ENCODE measurements at places on chromosomes 2 and 18.
A peak's percentile ranks its signal among the peaks of the same experiment; 100 is the strongest.

- peak; percentile 87 for DNase-seq
These were observed 52.5 kb downstream of the SETBP1 start for GRCh38 chr18:44733069-44733753.

- no peak for DNase-seq
These were observed 136.1 kb downstream of the ST6GAL2 start for GRCh38 chr2:106749823-106750222.

DNA sequence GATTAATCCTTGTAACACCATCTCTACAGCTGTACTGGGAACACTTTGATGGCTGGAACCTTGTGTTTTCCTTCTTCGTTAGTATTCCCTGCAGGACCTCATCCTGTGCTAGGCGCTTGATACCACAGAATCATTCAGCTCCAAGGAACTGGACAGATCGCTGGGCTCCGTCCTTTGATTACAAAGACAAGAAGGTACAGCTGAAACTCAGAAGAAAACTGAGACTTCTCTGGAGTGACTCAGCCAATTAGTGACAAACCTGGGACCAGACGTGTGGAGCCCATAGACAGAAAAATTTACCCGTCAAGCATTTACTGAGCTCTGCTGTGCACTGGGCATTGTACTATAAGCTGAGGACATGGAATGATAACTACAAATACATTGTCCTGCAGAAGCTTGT is 67.3 kb downstream of the NCKAP5 start:
- DNase-seq, result no peak

DNA sequence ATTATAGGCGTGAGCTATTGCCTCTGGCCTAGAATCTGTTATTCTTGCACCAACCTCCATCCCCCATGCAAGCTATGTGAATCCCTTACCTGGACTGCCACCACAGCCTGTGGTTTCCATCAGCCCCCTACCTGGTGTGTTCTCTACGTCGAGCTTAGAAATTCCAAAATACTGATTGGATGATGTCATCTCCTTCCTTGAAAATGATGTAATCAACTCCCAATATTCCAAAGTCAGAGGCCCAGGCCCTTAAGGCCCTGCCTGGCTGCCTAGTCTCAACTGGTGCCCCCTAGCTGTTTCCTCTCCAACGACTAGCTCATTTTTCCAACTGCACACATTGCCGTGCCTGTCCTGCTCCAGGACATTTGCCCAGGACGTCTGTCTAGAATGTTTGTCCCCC is 41.3 kb upstream of the GBX2 start:
- peak; percentile 10 for DNase-seq

- DNase-seq, result no peak
These were observed 41.1 kb downstream of the UPP2 start for GRCh38 chr2:158142568-158143332.

DNA sequence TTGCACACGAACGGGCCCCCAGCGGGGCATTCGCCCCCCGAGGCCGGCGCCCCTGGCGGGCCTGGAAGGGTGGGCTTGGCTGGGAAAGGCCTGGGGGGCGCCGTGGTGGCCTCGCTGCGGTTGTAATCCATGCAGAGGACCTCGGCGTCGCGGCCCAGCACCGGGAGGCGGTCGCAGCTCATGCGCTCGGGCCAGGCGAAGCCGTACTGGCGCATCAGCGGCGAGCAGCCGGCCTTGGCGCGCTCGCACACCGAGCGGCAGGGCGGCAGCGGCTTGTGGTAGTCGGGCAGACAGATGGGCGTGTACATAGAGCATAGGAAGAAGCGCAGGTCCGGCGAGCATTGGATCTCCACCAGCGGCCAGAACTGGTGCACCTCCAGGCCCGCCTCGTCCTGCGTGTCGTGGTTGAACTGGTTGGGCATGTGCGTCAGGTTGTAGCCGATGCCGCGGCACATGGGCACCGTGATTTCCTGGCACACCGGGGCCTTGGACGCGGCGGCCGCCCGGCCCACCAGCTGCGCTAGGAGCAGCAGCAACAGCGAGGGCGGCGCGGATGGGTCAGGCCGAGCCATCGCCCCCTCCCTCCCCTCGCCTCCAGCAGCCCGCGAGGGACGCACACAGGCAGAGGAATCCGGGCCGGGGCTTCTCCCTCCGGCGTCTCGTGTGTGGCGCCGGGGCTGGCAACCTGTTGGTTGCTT is 1.4 kb downstream of the FZD5 start:
- peak; percentile 64 for DNase-seq

DNA sequence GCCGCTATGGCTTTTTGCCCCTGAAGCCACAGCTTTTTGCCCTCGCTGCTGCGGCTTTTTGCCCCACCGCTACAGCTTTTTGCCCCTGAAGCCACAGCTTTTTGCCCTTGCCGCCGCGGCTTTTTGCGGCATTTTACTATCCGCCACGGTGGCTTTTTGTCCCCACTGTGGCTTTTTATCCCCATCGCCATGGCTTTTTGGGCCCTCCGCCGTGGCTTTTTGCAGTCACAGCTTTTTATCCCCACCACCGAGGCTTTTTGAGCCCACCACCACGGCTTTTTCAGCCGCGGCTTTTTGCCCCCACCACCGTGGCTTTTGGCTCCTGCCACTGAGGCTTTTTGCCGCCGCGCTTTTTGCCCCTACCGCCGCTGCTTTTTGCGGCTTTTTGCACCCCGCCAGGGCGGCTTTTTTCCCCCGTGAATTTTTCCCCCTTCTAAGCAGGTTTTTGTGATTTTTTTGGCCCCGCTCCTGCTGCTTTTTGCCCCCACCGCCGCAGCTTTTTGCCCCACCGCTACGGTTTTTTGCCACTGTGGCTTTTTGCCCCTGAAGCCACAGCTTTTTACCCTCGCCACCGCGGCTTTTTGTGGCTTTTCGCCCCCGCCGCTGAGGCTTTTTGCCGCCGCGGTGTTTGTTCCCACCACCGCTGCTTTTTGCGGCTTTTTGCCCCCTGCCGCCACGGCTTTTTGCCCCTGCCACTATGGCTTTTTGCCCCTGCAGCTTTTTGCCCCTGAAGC is 2797.2 kb upstream of the TEKT4 start:
- DNase-seq, result no peak

DNA sequence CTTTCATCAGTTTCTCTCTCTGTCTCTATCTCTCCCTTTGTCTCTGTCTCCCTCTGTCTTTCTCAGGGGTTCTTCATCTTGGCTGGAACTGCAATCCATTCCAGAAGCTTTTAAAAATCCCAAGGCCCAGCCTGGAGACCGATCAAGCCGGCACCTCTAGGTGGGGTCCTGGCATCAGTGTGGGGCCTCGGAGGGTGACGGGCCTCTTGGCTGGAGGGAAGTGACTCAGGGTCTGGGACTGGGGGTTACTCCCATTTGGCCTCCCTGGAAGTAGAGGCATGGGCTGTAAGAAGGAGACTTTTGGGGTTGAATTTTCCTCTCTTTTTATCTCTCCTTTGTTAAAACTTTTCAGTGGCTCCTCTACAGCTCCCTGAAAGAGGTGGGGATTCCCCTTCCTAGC is 52.8 kb upstream of the OTOF start:
- DNase-seq, result peak; percentile 62

- no peak for DNase-seq
These were observed 6.4 kb upstream of the TNS1 start for GRCh38 chr2:218009231-218009630.

GRCh38 chr2:37781028-37781427 is 109.6 kb upstream of the CDC42EP3 start:
- DNase-seq, result peak; percentile 95

DNA sequence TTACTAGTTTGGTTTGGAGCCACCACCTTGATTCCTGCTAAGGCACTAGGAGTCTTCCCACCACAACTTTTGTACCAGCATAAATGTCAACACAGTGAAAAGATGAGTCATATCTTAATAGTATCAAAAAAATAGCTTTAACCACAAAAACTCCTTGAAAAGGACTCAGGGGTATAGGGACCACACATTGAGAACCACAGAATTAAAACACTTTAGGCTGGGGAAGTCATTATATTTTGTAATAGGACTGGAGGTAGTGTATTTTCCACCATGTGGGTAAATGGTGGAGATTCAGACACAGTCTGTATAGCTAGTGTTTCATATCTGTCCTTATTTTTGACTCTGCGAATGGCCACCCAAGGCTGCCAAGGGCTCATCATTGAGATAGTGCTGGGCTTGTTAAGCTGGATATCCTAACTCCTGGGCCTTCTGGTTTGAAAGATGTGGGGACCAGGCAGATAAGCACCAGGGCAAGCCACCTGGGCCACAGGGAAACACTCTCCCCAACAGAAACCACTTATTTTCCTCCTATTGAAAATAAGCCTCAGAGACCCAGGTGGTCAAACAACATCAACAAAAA is 19.1 kb upstream of the FHL2 start:
- DNase-seq, result peak; percentile 61

- DNase-seq, result peak; percentile 21
These were observed 214.8 kb downstream of the SP3 start for GRCh38 chr2:173750353-173750801.

DNA sequence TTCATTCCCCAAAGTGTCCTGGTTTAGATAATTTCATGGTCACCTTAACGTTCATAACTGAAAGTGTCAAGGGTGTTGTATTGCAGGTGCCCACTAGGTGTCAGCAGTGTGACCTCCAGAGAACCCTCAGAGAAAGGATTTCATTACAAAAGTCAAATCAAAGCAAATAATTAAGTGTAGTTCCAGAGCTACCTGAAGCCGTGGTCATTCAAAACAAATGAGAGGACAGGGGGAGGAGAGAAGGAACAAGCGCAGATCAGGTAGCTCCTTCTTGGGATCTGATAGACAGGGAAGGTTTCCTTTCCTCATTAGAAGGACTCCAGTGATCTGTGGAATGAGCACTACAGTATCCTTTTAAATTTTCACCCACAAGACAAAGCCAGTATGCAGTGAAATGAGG is at the start of gene SLC9A4:
Gene SLC9A4 (plus strand): TSS at position 207 of the 400 bp plus-strand sequence. CDS start 534 bp downstream, outside the sequence.
- peak; percentile 59 for DNase-seq

GRCh38 chr2:168180914-168181313 is 66.5 kb downstream of the STK39 start:
- DNase-seq, result no peak

DNA sequence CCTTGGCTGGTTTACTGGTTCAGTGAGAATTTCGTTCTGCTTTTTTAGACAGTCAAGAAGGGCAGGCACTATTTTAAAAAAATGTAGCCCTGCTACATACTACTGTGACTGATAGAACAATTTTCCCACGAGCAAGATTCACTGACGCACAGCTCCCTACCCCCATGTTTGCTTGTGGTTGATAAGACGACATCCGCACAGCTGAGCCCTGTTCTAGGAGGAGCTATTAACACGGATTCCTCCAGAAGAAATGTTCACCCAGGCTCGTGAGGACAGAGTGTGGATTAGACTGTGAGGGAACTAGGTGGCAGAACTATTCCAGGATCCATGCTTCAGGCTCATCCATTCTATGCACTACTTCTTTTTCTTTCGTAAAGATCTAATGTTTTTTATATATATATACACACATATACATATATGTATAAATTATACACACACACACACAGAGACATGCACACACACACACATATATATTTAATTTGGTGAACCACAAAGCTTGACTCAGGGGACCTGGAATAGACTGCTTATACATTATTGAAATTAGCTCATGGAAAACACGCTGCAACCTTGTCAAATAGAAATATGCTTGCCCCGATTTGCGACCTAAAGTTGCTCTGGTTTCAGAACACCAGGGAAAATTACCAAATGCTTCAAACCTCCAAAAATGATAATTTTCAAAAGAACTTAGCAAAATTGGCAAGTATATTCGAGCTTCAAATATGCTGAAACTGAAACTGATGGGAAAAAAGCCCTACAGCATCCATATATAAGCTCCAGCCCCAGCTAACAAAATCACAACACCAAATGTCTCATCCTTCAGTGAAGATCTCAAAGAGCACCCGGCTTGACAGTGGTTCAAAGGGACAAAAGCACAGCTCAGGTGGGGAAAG is 370.4 kb downstream of the SOCS6 start:
- DNase-seq, result no peak

- DNase-seq, result peak; percentile 96
These were observed 70.0 kb downstream of the NAB1 start for GRCh38 chr2:190718652-190719526.

DNA sequence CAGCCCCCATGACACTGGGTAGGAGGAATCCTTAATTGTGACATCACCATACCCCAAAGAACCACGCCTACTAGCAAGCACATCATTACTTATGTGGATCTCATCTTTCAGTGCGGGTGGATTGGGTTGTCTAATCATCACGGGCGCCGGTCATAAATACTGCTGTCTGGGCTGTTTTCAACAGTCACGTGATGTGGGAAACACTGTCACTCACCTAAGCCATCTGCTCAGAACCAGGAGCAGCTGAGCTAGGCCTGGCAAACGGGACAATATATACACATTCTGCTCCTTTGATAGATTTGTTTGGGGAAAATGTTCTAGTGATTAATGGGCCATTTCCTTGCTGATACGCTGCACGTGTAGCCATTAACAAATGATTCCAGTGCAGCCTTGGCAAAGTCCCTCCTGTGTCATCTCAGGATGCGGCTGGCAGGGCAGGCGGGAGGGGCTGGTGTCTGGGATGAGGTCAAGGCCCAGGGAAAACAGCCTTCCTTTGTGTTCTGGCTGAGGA is 145.9 kb upstream of the COPS8 start:
- DNase-seq, result no peak

- no peak for DNase-seq
These were observed 110.0 kb downstream of the HDAC4 start for GRCh38 chr2:239290618-239291474.

- DNase-seq, result peak; percentile 10
These were observed 315.5 kb downstream of the RPRM start for GRCh38 chr2:153163055-153163454.

- DNase-seq, result no peak
These were observed 103.4 kb downstream of the AGPS start for GRCh38 chr2:177495945-177496344.

DNA sequence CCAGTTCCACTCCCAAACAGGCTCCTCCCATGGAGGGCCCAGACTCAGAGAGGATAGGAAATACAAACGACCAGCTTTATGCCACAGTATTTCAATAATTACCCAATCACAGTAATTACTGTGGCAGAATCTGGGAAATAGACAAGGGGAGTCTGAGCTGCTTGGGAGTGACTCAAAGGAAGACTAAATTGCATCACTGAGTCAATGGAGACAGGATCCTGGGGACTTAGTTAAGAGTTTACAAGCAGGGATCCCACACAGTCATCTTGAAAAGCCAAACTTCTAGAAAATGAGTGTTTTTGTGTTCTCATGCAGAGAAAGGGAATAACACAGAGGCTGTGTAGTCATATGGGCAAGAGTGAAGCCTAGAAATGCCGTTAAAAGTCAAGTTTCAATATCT is 1142.1 kb downstream of the CNTNAP5 start:
- no peak for DNase-seq

GRCh38 chr2:85549095-85549494 is 10.1 kb downstream of the MAT2A start:
- no peak for DNase-seq

DNA sequence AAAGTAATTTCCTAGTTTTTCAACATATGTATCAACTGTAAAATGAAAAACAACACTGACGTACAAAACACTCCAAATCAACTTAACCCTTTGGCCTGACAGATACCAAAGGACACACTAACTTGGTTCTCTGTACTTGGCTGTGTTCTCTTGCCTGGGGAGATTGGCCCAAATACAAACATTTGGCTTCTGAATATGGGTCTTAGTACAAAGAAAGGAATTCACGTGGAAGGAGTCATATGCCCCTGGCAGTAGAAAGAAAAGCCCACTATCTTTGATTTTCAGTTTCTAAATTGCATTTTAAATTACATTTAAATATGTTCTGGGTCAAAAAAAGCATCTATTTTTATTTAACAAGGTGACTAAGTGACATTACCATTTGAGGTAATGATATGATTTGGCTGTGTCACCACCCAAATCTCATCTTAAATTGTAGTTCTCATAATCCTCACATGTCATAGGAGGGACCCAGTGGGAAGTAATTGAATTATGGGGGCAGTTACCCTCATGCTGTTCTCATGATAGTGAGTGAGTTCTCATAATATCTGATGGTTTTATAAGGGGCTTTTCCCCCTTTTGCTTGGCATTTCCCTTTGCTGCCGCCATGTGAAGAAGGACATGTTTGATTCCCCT is 153.6 kb upstream of the CCDC195 start:
- DNase-seq, result peak; percentile 94
